ENCODE measurements at places on chromosomes 6 and 20.

DNA sequence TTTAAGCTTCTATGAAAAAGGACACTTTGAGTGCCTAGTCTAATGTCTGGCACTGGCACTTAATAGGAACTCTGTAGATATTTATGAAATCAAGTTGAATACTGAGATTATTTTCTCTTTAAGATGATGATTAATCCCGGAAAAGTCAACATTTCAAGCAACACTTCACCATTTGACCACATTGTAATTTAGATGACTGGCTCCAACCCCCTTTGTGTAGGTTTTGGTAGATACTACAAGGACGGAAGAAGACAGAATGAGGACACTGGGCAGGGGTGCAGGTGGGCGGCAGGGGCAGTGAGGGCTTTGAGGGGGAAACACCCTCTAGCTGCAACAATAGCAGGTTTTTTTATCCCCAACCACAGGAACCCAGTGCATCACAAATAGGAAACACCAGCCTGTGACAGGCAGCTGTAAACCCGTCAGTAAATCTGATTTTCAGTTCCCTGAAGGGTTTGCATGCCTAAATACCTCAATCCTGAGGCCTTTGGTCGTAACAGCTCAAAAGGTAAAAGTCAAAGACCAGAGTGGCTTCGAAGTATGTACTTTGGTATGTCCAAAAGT lies 4.6 kb downstream of the DTNBP1 start:
- no peak for DNase-seq
- H3K27ac ChIP-seq = no peak overlapping the region
- H3K4me3 ChIP-seq = no peak overlapping the region
- no peaks in the 10 kb centered on the region for H3K27me3 ChIP-seq
- peaks cover 9% of the 10 kb centered on the region for H3K4me1 ChIP-seq
- H3K36me3 ChIP-seq = no peaks in the 10 kb centered on the region

GRCh38 chr6:105431226-105431625 lies 28.3 kb upstream of the PREP start:
- H3K4me3 ChIP-seq = no peak overlapping the region
- H3K4me1 ChIP-seq = no peaks in the 10 kb centered on the region
- H3K27ac ChIP-seq = no peak overlapping the region
- no peaks in the 10 kb centered on the region for H3K36me3 ChIP-seq
- no peaks in the 10 kb centered on the region for H3K27me3 ChIP-seq

GRCh38 chr6:79717989-79718388 lies 86.9 kb downstream of the SH3BGRL2 start:
- no peaks in the 10 kb centered on the region for H3K4me1 ChIP-seq
- no peak overlapping the region for H3K27ac ChIP-seq
- no peak overlapping the region for H3K4me3 ChIP-seq
- no peaks in the 10 kb centered on the region for H3K36me3 ChIP-seq

DNA sequence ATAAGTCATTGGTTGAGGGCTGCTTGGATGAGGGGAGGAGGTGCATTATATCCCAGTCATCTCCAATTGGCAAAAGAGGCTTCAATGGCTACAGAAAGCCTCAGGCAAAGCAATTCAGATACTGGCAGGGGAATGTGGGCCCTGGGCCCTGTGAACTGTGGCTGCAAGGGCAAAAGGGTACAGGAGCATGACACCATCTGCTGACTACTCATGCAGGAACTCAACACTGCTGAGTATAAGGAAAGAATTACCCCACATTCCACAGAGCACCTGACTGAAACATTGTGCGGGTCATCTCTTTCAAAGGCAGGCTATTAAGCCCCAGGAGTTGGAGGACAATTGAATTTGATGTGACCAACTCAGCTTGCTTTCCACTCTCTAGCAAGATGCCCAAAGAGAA lies 92.1 kb upstream of the SPTLC3 start:
- DNase-seq = no peak
- no peaks in the 10 kb centered on the region for H3K36me3 ChIP-seq
- H3K4me3 ChIP-seq = no peak overlapping the region
- no peaks in the 10 kb centered on the region for H3K4me1 ChIP-seq

GRCh38 chr20:24781418-24781980 lies 167.6 kb upstream of the CST7 start:
- peaks cover 3% of the 10 kb centered on the region for H3K4me1 ChIP-seq
- H3K36me3 ChIP-seq = no peaks in the 10 kb centered on the region
- no peak overlapping the region for H3K27ac ChIP-seq

DNA sequence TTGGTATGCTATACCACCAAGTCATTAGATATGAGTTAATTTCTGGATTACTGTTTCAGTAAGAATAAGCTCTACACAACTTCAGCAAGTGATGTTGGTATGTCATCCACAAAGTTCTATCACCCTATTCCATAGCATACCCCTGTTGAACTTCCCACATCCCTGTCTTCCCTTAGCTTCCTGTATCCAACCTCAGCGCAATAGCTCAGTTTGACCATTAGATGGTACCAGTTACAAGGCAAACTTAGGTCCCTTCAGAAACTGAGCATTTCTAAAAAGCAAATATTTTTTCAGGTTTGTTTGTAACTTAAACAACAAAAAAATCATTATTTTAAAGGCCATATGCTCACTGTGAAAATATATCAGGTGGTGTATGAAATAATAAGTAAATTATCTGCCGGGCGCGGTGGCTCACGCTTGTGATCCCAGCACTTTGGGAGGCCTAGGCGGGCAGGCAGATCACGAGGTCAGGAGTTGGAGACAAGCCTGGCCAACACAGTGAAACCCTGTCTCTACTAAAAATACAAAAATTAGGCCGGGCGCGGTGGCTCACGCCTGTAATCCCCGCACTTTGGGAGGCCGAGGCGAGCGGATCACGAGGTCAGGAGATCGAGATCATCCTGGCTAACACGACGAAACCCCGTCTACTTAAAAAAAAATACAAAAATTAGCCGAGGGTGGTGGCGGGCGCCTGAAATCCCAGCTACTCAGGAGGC lies 8.8 kb upstream of the MOG start:
- peaks cover 16% of the 10 kb centered on the region for H3K4me1 ChIP-seq
- no peaks in the 10 kb centered on the region for H3K36me3 ChIP-seq
- no peak overlapping the region for H3K4me3 ChIP-seq
- no peak overlapping the region for H3K27ac ChIP-seq

- no peaks in the 10 kb centered on the region for H3K4me1 ChIP-seq
- DNase-seq = no peak
- H3K27ac ChIP-seq = no peak overlapping the region
- no peak overlapping the region for H3K4me3 ChIP-seq
- H3K36me3 ChIP-seq = no peaks in the 10 kb centered on the region
Observed at GRCh38 chr20:17210983-17211382, 15.9 kb upstream of the PCSK2 start.

DNA sequence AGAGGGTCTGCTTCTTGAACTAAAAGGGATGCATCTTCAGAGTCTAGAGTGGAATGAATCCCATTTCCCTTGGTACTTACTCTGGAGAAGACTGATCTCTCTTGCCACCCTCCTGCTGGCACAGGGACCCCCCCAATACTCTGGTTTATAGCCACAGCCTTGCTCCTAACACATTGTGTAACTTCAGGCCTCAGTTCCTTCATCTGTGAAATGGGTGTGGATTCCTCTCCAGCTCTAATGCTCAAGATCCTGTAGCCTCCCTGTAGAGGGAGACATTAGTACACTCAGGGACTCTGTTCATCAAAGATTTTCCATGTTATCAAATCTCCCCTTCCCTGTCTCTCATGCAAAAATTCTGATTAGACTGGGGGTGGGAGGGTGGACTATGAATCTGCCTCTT lies 315.7 kb upstream of the MOCS1 start:
- H3K27ac ChIP-seq = no peak overlapping the region
- H3K27me3 ChIP-seq = no peaks in the 10 kb centered on the region
- no peak overlapping the region for H3K4me3 ChIP-seq
- no peaks in the 10 kb centered on the region for H3K36me3 ChIP-seq
- DNase-seq = no peak

DNA sequence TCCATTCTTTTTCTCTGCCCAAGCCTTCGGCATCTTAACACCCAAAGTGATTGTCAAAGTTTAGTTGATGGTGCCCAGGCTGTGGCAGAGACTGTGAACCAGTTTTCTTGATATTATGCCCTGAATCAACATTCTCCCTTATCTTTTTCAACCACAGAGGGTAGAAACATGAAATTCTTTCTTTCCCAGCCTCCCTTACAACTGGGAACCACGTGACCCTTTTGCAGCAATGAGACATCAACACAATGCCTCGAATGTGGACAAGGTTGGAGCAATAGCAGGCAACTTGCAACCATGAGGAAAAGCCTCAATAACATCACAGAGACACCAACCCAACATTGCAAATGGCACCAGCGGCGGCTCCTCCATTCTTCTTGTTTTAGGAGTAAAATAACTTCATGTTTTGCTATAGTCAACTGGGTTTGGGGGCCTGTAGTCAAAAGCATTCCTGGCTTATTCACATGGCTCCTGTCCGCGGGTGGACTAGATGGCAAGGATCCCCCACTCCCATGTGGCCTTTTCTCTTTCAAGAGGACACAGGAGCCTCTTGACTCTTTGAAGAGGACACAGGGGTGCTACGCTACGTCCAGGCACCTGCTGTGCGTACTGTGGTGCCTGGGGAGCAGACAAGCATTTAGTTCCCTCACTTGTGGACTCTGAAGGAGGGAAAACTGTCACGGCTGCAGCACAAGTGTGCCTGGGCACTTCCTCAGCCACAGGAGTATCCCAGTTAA lies 90.5 kb downstream of the NOL4L start:
- H3K4me3 ChIP-seq = no peak overlapping the region
- no peak overlapping the region for H3K27ac ChIP-seq
- H3K4me1 ChIP-seq = no peaks in the 10 kb centered on the region
- peaks cover 36% of the 10 kb centered on the region for H3K36me3 ChIP-seq
- H3K27me3 ChIP-seq = no peaks in the 10 kb centered on the region
- DNase-seq = no peak

DNA sequence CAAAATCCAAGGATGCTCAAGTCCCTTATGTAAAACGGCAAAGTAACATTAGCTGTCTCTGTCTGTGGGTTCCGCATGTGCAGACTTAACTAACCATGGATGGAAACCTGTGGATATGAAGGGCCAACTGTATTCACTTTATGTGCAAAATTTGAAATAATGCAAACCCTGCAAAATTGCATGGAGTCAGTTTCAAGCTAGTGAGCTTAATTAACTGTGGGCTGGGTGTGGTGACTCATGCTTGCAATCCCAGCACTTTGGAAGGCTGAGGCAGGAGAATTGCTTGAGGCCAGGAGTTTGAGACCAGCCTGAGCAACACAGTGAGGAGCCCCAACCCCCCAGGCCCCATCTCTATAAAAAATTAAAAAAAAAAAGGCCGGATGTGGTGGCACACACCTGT lies 81.4 kb downstream of the ANKS1A start:
- H3K27me3 ChIP-seq = no peaks in the 10 kb centered on the region
- no peak for DNase-seq
- no peak overlapping the region for H3K27ac ChIP-seq
- no peak overlapping the region for H3K4me3 ChIP-seq
- H3K36me3 ChIP-seq = peaks cover 10% of the 10 kb centered on the region

GRCh38 chr6:146968041-146968760 lies 236.0 kb upstream of the STXBP5 start:
- peaks cover 1% of the 10 kb centered on the region for H3K27me3 ChIP-seq
- H3K4me3 ChIP-seq = no peak overlapping the region
- no peak overlapping the region for H3K27ac ChIP-seq
- H3K4me1 ChIP-seq = no peaks in the 10 kb centered on the region

DNA sequence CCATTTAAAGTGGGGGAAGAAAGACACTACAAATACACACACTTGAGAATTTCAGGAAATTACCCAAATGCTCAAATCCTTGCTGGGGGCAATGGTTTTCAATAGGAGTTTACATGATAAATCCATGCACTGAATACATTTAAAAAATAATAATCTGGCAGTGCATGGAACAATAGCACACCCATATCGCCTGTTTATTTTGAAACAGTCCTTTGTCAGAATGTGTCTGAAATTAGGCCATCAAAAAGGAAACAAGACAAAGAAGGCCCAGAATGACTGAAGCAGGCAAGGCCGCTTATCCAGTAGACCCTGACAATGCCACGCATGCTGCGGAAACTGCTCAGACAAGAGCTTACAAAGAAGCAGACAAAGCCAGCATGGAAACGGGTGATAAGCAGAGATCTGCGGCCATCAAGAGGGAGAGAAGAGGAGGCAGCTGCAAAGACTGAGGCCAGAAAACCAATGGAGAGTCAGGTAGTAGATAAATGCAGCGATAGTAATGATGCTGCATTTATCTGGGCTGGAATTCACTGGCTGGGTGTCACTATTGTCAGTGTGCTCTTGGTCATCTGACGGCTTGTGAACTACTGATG lies 211.9 kb upstream of the CNR1 start:
- H3K4me3 ChIP-seq = no peak overlapping the region
- H3K4me1 ChIP-seq = no peaks in the 10 kb centered on the region
- no peaks in the 10 kb centered on the region for H3K36me3 ChIP-seq
- no peak for DNase-seq
- H3K27me3 ChIP-seq = no peaks in the 10 kb centered on the region

DNA sequence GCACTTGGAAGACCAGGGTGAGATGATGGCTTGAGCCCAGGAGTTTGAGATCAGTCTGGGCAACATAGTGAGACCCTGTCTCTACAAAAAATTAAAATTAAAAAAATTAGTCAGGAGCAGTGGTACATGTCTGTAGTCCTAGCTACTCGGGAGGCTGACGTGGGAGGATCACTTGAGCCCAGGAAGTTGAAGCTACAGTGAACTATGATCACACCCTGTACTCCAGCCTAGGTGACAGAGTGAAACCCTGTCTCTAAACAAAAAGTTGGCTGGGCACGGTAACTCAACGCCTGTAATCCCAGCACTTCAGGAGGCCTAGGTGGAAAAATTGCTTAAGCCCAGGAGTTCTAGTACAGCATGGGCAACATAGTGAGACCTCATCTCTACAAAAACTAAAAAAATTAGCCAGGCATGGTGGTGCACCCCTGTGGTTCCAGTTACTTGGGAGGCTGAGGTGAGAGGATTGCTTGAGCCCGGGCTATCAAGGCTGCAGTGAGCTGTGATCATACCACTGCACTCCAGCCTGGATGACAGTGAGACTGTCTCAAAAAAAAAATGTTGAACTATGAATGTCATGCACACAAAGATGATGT lies 60.8 kb upstream of the MYL9 start:
- no peak overlapping the region for H3K27ac ChIP-seq
- H3K27me3 ChIP-seq = no peaks in the 10 kb centered on the region
- no peak for DNase-seq
- peaks cover 3% of the 10 kb centered on the region for H3K36me3 ChIP-seq
- H3K4me1 ChIP-seq = peaks cover 12% of the 10 kb centered on the region

GRCh38 chr6:37517411-37517812 lies 17.7 kb upstream of the CCDC167 start:
- H3K36me3 ChIP-seq = no peaks in the 10 kb centered on the region
- H3K27me3 ChIP-seq = no peaks in the 10 kb centered on the region
- DNase-seq = peak; percentile 78
- peaks cover 54% of the 10 kb centered on the region for H3K4me1 ChIP-seq
- H3K27ac ChIP-seq = peak overlapping the region; percentile 100
- H3K4me3 ChIP-seq = peak overlapping the region; percentile 46

GRCh38 chr6:160215232-160215631 lies 43.4 kb downstream of the SLC22A2 start:
- no peaks in the 10 kb centered on the region for H3K4me1 ChIP-seq
- H3K4me3 ChIP-seq = no peak overlapping the region
- no peaks in the 10 kb centered on the region for H3K36me3 ChIP-seq
- H3K27me3 ChIP-seq = peaks cover 17% of the 10 kb centered on the region
- DNase-seq = no peak

All from T-cell (primary cell).